ENCODE measurements at places on chromosomes 6 and 20.

DNA sequence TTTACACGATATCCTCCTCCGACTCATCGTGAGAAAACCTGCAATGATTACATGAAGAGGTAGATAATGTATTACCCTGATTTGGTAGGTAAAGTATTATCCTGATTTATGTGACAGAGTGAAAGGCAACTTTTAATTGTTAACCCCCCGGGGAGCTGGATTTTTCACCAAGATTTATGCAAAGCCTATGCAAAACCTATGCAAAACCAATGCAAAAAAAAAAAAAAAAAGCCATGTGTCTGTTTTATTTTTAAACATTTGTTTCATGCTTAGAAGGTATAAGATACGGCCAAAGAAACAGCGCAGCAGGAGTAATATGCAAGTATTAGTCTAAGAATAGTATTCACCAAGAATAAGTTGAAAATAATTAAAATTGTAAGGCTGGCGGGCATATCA is 109.9 kb downstream of the IPCEF1 start:
- DNase-seq: no peak

DNA sequence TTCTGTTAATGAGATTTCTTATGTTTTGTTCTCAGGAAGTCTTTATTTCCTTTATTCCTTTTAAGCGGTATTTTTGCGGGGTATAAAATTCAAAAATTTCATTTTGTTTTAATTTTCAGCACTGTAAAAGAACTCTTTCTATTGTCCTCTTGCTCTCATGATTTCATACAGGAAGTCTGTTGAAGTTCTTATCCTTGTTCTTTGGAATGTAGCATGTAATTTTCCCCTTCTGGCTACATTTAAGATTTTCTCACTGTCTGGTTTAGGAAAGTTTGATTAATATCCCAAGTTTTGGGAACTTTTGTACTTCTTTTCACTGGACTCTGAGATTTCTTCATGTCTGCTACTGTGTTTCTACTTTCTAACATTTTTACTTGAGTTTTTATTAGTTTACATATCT is 581.4 kb upstream of the GJE1 start:
- no peak for DNase-seq

DNA sequence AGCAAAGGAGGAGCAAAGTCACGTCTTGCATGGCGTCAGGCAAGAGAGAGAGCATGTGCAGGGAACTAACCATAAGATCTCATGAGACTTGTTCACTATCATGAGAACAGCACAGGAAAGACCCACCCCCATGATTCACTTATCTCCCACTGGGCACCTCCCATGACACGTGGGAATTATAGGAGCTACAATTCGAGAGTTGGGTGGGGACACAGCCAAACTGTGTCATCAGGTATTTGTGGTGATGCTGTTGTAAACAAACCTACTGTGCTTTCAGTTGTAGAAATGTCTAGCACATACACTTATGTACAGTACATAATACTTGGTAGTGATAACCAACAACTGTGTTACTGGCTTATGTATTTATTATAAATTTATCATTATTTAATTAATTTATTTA is 128.3 kb downstream of the UTRN start:
- no peak for DNase-seq

DNA sequence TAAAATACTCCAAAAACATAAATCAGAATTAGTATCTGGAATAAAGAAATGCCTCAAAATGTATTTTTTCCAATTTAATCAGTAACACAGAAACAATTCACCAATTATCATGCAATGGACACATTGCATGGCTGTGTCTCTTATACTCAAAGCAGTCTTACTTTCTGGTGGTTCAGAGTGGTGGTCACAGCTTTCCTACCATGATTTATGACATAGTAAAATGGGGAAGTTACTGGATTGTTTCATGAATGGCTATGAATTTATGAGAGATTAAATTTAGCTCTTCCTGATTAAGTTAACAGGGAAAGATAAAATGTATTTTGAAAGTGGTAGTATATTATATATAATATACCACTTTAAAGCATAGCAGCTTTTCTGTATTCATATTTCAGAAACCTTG is 331.5 kb upstream of the MAP3K7 start:
- DNase-seq: no peak

- DNase-seq: no peak
Observed at GRCh38 chr6:154805288-154805911, 72.2 kb downstream of the SCAF8 start.

DNA sequence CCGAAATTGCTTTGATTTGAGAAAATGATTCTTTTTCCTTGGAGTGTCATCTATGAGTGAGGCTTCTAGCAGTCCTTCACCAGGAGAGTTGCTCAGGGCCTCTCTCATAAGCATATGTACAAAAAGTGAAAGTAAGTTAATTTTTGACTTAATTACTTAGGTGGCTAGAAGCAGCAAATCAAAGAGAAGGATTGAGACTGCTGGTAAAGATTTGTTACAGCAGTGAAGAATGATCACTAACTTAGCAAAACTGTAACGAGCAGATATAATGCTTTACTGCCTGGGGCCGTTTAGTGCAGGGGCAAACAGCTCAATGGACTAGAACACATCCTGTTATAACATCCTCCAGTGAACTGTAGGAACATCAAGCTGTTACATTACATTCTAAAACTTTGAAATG is 167.8 kb upstream of the RIPOR2 start:
- no peak for DNase-seq

GRCh38 chr6:166567107-166567506 is 19.4 kb downstream of the RAMACL start:
- DNase-seq: no peak

DNA sequence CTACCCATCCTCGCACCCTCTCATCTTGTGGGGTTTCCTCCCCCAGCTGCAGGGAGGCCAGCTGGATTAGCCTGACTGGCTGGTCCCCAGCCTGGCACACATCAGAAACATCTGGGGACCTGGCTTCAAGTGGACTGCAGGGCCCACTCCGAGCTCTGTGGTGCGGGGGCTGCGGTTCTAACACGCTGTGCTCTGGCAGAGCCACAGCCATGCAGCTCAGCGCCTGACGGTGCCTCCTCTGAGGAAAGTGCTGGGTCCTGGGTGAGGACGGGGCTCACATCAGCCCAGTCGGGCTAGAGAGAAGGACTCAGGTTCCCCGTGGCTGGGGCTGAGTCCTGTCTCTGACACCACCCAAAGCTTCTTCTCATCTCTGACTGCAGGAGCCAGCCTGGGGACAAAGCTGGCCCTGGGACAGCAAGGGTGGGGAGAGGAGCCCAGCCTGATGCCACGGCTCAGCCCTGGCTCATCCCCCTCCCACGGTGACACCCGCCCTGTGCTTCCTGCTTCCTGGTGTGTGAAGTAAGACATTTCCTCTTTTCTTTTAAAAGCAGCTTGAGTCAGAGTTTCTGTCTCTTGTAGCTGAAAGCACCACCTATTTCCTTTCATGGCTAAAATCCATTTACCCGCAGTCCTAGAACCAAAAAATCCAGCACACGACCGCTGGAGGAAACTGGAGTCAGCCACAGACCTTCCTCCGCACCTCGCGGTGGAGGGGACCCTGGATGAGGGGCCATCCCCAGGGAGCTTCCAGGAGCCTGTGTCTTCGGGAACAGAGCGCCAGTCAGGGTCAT is 127.4 kb upstream of the AFDN start:
- DNase-seq: no peak

DNA sequence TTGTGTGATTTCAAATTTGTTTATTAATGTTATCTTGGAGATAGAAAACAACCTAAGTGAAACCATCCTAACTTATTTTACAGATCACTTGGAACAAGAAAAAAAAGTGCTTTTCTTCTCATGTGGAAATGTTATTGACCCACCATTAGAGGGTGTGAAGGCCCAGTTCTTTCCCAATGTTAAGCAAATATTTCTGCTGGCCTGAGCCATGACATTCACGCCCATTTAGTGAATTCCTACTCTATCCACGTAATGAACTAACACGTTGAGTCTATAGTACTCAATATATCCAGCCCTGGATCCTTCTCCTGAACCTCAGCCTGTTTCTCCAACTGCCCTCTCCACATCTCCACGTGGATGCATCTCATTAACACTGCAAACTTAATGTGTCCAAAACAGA is 180.6 kb upstream of the ZFP64 start:
- DNase-seq: no peak
